ENCODE measurements at places on chromosomes 1 and 21.

GRCh38 chr21:44900559-44901251 is 20.0 kb downstream of the ITGB2 start:
- DNase-seq, result no peak

DNA sequence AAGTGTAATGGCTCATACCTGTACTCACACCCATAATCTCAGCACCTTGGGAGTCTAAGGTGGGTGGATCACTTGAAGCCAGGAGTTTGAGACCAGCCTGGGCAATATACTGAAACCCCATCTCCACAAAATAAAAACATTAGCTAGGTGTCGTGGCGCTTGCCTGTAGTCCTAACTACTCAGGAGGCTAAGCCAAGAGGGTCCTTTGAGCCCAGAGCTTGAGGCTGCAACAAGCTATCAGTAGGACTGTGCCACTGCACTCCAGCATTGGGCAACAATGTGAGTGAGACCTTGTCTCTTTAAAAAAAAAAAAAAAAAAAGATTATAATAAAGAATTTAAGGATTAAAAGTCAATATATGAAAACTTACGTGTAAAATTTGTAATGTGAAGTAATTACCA is 11.7 kb downstream of the BPNT1 start:
- no peak for DNase-seq

DNA sequence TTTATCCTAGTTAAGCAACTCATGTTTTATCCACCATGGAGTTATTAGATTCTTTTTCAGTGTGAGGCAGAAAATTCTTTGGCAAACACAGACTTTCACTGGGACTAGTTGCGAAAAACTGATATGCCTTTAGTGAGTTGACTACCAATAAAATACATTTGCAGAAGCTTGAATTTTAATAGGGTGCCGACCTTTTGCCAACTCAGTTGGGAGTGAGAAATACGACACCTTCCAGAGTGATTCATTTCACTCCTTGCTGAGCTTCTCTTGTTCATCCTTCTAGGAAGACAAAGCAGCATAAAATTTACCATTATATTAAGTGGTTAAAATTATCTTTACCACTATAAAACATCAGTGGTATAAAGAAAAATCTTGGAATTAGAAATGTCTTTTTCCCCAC is 1.2 kb upstream of the KRTAP23-1 start:
- DNase-seq, result no peak

DNA sequence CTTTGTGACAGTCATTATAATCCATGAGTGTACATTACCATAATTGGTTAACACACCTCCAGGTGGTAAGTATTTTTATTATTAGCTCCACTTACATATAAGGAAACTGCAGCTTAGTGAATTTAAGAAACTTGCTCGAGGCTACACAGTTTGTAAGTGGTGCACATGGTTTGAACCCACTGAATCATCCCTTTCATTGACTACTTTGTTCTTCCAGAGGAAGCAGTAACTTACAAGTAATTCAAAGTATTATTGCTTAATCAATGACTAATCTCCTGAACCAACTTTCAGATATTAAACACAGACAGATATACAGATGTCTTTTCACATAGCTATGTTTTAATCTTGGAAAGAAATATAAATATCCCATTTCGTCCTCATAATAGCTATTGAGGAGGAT is 18.7 kb upstream of the CLDN8 start:
- no peak for DNase-seq

DNA sequence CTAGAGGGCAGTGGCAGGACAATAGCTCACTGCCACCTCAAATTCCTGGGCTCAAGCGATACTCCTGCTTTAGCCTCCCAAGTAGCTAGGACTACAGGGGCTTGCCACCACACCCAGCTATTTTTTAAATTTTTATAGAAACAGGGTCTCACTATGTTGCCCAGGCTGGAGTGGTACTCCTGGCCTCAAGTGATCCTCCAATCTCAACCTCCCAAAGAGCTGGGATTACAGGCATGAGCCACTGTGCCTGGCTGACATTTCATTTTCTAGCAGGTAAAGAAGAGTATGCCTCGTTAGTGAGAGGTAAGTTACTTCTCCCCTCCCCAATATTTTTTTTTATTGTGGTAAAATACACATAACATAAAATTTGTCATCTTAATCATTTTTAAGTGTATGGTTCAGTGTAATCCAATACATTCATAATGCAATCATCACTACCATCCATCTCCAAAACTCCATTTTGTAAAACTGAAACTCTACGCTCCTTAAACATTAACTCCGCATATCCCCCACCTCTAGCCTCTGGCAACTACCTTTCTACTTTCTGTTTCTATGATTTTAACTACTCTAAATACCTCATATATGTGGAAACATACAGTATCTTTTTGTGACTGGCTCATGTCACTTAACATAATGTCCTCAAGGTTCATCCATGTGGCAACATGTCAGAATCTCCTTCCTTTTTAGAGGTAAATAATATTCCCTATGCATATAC is 22.4 kb downstream of the ZZZ3 start:
- no peak for DNase-seq

DNA sequence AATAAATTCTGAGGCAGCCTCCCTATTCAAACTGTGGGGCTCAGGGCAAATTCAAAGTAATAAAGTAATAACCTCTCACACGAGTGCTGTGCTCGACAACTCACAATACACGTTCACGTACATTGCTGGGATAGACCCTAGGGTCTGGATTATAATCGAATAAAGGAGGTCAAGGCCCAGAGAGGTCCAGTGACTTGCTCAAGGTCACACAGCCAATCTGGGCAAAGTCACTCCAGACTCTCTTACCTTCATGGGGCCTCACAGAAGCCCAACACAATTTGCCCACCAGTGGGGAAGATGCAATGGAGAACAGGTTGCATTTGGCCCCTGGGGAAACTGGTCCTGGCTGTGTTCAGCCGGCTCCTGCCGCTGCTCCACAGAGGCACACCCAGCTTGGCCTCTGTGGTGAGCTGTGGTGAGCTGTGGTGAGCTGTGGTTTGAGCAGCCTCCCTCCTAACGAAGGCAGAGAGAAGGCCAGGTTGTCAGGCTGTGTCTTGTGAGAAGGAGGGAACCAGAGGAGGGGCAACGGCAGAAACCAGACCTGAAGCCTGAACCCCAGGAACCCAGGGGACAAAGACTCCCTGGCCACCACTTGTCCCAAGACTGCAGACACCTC is 35.1 kb downstream of the NUAK2 start:
- DNase-seq, result no peak

- DNase-seq, result no peak
These were observed 140.0 kb downstream of the SMYD3 start for GRCh38 chr1:246367041-246367440.
